ENCODE measurements at places on chromosomes 16 and 17. TPM values are rescaled to one million over a fixed set of nuclear protein-coding genes. Genes with fewer than 3 reads are reported as not detected.

GRCh38 chr17:42855048-42855596 is 4.1 kb downstream of the AOC3 start:
- no peak overlapping the region for H3K27ac ChIP-seq
- H3K36me3 ChIP-seq = no peaks in the 10 kb centered on the region
- no peak for DNase-seq
- no peaks in the 10 kb centered on the region for H3K27me3 ChIP-seq

DNA sequence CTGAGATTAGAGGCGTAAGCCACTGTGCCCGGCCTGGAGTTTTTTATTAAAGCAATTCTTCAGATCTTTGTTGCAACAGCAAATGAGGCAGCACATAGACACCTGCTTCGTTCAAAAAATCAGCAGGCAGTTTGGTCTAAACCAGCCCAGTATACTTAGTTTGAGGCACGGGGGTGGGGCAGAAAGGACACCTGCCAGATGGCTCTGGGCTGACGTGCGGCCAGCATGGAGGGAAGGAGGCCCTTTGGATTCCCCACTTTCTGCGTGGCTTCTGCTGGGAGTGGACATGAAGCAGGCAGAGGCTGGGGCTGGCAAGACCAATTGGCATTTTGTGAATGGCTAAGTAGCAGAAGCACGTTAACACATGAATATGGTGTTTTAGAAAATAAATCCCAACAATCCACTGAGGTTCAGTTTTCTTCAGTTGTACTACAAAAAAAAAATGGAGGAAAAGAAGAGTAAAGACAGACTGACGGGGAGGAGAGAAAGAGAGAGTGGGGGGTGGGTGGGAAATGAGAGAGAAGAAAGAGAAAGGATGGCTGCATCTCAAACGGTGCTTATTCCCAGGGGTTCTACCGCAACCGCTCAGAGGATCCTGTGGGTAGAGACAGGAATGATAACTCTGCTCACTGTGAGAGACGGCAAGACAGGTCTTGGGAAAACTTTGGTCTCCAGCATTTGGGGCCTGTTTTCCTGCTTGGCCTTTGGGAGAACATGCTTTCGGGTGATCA is 16.3 kb downstream of the C16orf46 start:
- no peaks in the 10 kb centered on the region for H3K36me3 ChIP-seq
- no peak for DNase-seq
- no peaks in the 10 kb centered on the region for H3K27me3 ChIP-seq
- no peak overlapping the region for H3K27ac ChIP-seq
- H3K4me3 ChIP-seq = no peak overlapping the region

DNA sequence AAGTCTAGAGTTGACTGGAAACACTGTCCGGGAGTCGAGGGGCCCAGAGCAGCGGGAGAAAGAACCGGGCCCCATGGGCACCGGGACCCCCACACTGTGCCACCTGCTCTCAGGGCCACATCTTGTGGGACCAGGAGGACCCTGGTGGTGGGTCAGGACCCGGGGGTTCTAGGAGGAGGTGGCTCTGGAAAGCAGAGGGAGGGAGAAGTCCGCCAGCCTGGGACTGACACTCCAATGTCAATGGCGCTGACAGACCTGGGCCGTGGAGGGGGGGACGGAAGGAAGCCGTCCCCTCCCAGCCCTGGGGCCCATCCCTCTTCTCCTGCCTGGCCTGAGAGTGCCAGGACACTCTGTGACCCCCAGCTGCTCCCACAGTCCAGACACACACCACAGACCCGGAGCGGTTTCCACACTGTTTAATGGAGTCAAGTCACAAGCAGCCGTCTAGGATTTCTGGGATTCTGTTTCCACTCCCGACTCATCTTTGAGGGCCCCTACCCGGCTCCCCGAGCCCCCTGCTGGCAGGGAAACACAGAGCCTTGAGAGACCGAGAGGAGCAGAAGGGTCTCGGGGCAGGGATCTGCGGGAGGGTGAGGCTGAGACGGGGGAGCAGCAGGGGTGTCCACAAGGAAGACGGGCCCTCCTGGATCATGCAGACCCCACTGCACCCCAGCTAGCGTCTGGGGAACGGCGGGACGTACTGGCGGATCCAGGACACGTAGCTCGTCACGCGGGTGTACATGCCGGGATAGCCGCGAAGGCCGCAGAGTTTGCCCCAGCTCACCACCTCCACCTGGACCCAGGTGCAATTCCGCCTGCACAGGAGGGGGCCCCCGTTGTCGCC is 23.5 kb upstream of the UBE2I start:
- no peak for DNase-seq
- H3K36me3 ChIP-seq = no peaks in the 10 kb centered on the region
- H3K4me3 ChIP-seq = no peak overlapping the region
- H3K27ac ChIP-seq = no peak overlapping the region

DNA sequence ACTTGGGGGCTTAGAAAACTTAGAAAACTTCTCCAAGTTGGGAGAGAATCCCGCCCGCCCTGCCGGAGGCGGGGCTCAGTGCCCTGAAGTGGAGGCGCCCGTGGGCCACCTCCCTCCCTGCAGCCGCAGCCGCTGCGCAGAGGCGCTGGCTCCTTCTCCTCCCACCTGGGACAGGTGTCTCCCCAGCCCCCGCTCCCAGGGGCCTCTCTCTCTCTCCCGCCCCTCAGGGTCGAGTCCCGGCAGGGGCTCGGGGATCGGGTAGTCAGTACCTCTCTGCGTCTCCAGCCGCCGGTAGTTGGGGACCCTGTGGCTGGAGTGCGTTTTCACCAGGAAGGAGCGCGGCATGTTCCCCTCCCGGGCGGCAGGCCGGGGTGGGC is 257 bp downstream of the SNAI3 start:
- H3K27me3 ChIP-seq = peaks cover 44% of the 10 kb centered on the region
- peak overlapping the region; percentile 61 for H3K4me3 ChIP-seq
- peaks cover 2% of the 10 kb centered on the region for H3K4me1 ChIP-seq
- no peak overlapping the region for H3K27ac ChIP-seq
- H3K36me3 ChIP-seq = no peaks in the 10 kb centered on the region

- no peak overlapping the region for H3K4me3 ChIP-seq
- no peak overlapping the region for H3K27ac ChIP-seq
- H3K36me3 ChIP-seq = no peaks in the 10 kb centered on the region
- peaks cover 26% of the 10 kb centered on the region for H3K27me3 ChIP-seq
These were observed 9.5 kb upstream of the NDEL1 start for GRCh38 chr17:8426094-8426720.

Gene OR4D1
- total RNA-seq = 0.11 TPM

GRCh38 chr16:57700781-57701551 is 6.4 kb downstream of the DRC7 start:
- H3K4me1 ChIP-seq = no peaks in the 10 kb centered on the region
- no peak for DNase-seq
- peaks cover 3% of the 10 kb centered on the region for H3K27me3 ChIP-seq
- H3K27ac ChIP-seq = no peak overlapping the region
- no peaks in the 10 kb centered on the region for H3K36me3 ChIP-seq

DNA sequence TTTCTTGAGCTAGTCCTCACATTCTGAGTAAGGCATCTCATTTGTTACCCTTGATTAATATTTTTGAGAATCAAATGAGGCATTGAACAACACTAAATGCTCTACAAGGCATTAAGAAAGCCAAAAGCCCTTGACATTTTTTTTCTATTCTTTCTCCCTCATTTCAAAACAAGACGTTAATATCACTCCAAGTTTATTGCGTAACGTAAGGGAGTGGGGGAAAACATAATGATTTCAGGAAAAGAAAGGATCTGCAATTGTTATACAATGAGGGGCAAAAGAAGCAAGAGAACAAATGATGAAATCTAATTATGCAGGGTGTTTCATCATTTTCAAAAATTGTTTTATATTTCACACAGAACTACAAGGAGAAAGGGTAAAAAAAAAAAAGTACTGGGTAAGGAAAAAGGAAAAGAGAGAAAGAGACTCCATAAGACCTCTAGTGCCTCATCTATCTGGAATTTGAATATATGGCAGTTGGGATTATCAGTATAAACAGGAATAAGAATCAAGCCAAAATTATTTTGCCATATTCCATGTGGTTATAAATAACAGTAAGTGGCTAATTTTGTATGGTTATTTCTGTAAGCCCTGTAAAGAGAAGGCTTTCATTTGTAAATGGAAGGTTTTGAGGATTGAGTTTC is 163.0 kb downstream of the ABCA8 start:
- H3K4me1 ChIP-seq = peaks cover 14% of the 10 kb centered on the region
- H3K27ac ChIP-seq = no peak overlapping the region
- no peak for DNase-seq
- H3K4me3 ChIP-seq = no peak overlapping the region
- peaks cover 2% of the 10 kb centered on the region for H3K27me3 ChIP-seq

DNA sequence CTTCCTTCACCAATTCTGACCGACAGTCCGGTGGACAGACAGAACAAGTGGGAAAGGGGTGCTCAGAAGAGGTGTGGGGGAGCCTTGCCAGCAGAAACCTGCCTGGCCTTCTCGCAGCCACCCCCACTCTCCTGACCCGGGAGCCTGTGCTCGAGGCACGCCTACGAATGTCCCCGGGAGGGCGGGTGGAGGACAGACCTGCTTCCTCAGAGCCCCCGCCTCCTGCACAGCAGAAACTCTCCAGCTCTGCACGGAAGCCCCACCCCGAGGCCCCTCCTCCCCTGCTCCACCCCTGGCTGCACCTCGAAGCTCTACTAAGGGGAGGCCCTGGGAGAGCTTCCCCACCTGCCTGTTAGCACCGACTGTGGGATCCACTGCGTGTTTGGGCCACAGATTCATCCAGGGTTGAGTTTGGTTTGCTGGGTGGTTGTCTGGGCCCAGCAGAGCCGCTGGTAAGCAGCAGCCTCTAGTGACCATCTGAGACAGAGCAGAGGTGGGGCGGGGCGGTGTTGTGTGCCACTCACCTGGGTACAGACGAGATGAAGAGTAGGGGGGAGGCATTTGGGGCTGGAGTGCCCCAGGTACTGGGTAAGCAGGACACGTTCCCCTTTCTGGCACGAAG is 6.2 kb downstream of the TAF1C start:
- no peaks in the 10 kb centered on the region for H3K27me3 ChIP-seq
- no peak overlapping the region for H3K4me3 ChIP-seq
- peaks cover 37% of the 10 kb centered on the region for H3K4me1 ChIP-seq
- H3K36me3 ChIP-seq = peaks cover 14% of the 10 kb centered on the region
- no peak for DNase-seq

DNA sequence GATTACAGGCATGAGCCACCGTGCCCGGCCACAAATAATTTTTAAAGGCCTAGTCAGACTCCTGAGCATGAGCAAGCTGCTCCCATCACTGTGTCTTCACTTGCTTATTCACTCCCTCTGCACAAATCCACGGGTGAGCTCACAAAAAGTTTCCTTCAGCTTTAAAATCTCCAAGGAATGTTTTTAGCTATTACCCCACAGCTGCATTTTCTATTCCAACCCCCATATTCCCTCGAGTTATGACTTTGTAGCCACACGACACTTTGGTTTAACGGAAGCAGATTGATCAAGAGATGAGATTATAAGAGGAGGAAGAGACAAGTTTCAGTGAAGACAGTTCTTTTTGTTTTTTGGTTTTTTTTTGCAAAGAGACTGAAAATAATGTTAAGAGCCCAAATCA is 49.1 kb upstream of the SLC25A19 start:
- H3K4me3 ChIP-seq = no peak overlapping the region
- H3K27ac ChIP-seq = peak overlapping the region; percentile 43

GRCh38 chr17:2089021-2089422 is 34.1 kb downstream of the HIC1 start:
- DNase-seq = no peak
- peaks cover 63% of the 10 kb centered on the region for H3K4me1 ChIP-seq
- H3K4me3 ChIP-seq = peak overlapping the region; percentile 74

- H3K27ac ChIP-seq = peak overlapping the region; percentile 96
- peaks cover 5% of the 10 kb centered on the region for H3K36me3 ChIP-seq
- DNase-seq = no peak
These were observed 313.0 kb downstream of the SEC14L1 start for GRCh38 chr17:77453613-77454241.

- H3K27ac ChIP-seq = no peak overlapping the region
- H3K4me1 ChIP-seq = peaks cover 6% of the 10 kb centered on the region
- no peaks in the 10 kb centered on the region for H3K36me3 ChIP-seq
- peaks cover 6% of the 10 kb centered on the region for H3K27me3 ChIP-seq
- no peak for DNase-seq
- no peak overlapping the region for H3K4me3 ChIP-seq
These were observed 39.7 kb downstream of the ABCC6 start for GRCh38 chr16:16183562-16183961.

DNA sequence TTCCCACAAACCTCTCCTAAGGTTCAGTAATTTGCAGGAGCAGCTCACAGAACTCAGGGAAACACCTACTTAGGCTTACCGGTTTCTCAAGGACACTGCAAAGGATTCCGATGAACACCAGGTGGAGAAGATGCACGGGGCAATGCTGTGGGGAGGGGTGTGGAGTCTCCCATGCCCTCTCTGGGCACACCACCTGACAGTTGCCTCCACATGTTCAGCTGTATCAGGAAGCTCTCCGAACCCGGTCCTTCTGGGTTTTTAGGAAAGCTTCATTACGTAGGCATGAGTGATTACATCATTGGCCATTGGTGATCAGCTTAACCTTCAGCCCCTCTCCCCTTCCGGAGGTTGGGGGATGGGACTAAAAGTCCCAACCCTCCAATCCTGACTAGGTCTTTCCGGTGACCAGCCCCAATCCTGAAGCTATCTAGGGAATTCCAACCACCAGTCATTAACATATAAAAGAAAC is 21.6 kb downstream of the C17orf58 start:
- peaks cover 10% of the 10 kb centered on the region for H3K4me1 ChIP-seq
- H3K36me3 ChIP-seq = peaks cover 36% of the 10 kb centered on the region
- no peak overlapping the region for H3K27ac ChIP-seq
- DNase-seq = no peak

Gene CEP112
- 9.1 TPM for total RNA-seq

- no peaks in the 10 kb centered on the region for H3K27me3 ChIP-seq
- H3K27ac ChIP-seq = peak overlapping the region; percentile 100
- no peak for DNase-seq
- H3K4me1 ChIP-seq = peaks cover 46% of the 10 kb centered on the region
These were observed 879 bp downstream of the SLFN5 start for GRCh38 chr17:35243561-35244340.

GRCh38 chr17:79322211-79323123 is 247.8 kb downstream of the ENGASE start:
- DNase-seq = no peak
- no peak overlapping the region for H3K27ac ChIP-seq
- H3K36me3 ChIP-seq = no peaks in the 10 kb centered on the region
- H3K4me3 ChIP-seq = no peak overlapping the region
- H3K27me3 ChIP-seq = peaks cover 4% of the 10 kb centered on the region

Gene CCL17
- total RNA-seq = not detected

- H3K36me3 ChIP-seq = no peaks in the 10 kb centered on the region
- DNase-seq = no peak
- no peaks in the 10 kb centered on the region for H3K4me1 ChIP-seq
These were observed 19.6 kb downstream of the TMC5 start for GRCh38 chr16:19437280-19437679.

Gene SRRM2
- 536 TPM for total RNA-seq

Data from osteocyte (in vitro differentiated cells).